NCI-H226 (cell line): ENCODE measurements at places on chromosomes 7 and 10.

DNA sequence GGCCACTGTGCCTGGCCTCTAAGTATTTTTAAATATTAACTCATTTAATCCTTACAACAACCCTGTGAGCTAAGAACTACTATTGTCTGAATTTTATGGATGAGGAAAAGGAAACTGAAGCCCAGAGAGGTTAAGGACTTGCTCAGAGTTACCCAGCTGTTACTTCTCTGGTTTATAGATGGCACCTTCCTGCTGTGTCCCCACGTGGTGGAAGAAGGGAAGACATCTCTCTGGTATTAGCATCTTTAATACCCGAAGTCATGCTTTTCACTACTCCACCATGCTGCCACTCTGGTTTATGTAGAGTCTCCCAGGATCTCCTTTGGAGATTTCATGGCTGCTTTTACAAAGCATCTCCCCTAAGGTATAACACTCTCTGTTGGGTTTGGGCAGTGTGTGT, 105.5 kb upstream of the MKLN1 start:
- no peak for DNase-seq

- no peak for DNase-seq
Measured at GRCh38 chr7:140732416-140732815, 35.9 kb downstream of the NDUFB2 start.

GRCh38 chr10:43211030-43211429, 55.8 kb downstream of the RASGEF1A start:
- DNase-seq = no peak

DNA sequence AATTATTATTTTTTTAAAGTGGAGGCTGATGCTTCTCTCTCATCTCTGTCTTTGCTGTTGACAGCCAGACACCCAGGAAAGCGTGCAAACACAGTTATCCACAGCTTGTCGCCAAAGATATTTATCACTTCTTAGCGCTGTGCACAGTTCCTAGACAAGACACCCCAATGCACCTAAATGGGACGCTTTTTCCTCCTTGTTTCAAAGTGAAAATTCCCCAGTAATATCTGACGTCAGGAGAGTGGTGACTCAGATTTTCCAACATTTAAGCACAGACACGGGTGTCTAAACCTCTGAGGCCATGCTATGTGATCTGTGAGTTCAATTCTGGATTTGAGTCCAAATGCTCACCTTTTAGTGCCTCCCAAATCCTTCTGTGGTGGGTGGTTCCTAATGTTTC, 151.6 kb downstream of the EMX2 start:
- no peak for DNase-seq

DNA sequence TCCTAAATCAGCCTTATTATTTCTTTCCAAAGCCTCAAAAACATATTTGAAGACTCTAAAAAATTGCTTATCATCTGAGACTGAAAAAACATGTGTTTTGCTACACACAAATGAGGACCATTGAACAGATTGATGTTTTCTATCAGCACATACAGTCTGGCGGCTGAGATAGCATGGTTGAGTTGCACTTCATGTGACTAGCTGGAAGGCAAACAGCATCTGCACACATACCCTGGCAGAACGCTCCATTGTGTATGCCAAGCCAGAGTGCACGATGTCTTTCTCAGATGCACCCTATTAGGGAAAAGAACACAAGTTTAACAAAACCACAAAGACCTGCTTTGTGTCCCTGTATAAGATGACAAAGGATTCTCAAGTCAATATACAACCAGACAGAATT, 33.0 kb downstream of the FAM25A start:
- no peak for DNase-seq

- DNase-seq = no peak
Measured at GRCh38 chr7:12235970-12236369, 24.9 kb downstream of the TMEM106B start.

DNA sequence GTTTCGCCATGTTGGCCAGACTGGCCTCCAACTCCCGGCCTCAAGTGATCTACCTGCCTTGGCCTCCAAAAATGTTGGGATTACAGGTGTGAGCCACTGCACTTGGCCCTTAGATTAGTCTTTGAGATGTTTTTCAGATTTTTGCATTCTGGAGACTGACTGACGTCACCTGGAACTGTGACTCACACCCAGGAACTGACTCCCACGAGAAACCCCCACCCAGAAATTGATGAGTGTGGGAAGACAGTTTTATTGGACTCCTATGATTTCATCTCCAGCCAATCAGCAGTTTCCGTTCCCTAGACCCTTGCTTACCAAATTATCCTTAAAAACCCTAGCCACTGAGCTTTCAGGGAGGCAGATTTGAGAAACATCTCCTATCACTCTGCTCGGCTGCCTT, 867.3 kb downstream of the TYW1 start:
- peak; percentile 5 for DNase-seq

- no peak for DNase-seq
Measured at GRCh38 chr10:5002013-5002727, 1.5 kb downstream of the AKR1C2 start.

GRCh38 chr10:283916-284356, 148.7 kb downstream of the ZMYND11 start:
- no peak for DNase-seq

DNA sequence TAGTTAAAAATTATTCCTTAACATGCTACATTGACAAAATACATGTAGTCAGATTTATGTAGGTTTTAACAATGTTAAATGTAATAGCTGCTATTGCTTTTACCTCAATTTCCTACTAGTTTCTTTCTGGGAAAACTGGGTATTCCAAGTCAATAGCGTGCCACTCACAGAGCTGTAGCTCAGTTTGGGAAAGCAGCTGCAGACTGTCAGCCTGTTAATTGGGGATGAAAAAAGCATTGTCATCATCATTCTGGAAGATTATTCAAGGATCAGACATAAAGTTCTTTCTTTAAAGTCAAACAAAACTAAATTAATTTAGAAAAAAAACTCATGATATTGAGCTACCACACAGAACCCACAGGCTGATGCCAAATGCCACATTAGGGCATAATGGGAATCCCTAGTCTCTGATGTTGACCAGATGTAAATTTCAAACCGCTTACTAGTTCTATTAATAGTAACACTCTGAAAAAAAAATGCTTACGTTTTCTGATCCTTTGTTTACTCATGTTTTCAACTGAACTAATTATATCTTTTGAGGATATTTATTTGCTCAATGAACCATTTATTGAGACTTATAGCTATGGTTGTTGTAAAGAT, 19.6 kb upstream of the AGMO start:
- no peak for DNase-seq

DNA sequence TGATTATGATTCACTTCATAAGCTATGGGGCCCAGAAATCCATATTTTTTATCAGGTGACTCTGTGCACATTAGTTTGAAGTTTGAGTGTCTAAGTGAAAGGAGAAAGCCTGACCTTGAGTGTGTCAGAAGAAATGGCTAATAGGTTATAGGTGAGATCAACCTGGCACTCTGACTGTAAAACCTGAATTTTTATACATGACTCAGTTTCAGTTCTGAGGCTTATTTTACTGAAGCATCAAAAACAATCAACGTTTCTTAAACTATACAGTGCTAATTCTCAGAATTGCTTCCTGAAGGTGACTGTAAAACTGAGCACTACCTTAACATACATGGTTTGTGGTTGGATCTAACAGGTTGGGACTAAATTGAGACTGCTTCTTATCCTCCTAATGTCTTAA, 159.4 kb upstream of the AHR start:
- DNase-seq = no peak

GRCh38 chr7:64887756-64888508, 15.1 kb upstream of the ZNF273 start:
- no peak for DNase-seq

GRCh38 chr7:72055426-72055825, 356.7 kb downstream of the CALN1 start:
- DNase-seq = no peak

DNA sequence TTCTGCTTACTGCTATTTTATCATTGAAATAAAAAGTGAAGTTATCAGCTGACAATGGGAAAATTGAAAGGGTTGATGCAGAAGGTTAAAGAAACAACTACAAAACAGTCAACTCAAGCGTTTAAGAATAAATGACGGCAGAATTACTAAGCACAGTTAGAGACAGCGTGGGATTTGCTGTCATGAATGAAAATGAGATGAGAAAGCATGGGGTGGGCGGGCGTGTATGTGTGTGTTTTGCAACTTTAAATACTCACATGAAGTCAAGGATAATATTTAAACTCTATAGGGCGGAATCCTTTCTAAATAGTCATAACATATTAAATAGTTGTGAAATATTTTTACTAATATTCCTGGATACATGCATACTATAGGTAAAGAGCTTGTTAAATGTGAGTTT, 450.8 kb downstream of the ETV1 start:
- no peak for DNase-seq

DNA sequence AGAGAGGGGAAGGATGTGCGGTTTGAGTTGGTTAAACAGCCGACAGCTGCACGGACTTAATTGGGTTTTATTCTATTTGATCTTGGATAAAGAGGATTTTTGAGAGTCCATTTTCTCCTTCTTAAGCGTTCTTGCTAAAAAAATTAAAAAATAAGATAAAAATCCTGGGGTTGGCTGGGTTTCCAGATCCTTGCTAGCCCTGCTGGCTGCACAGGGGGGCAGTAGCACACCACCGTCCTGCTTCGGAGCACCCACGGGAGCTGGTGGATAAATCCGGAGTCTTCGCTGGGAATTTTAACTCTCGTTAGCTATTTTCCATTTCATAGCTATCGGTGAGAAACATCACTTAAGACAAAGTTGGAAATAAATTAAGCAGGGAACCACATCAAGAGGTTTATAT, 792.0 kb downstream of the TYW1 start:
- DNase-seq = no peak

DNA sequence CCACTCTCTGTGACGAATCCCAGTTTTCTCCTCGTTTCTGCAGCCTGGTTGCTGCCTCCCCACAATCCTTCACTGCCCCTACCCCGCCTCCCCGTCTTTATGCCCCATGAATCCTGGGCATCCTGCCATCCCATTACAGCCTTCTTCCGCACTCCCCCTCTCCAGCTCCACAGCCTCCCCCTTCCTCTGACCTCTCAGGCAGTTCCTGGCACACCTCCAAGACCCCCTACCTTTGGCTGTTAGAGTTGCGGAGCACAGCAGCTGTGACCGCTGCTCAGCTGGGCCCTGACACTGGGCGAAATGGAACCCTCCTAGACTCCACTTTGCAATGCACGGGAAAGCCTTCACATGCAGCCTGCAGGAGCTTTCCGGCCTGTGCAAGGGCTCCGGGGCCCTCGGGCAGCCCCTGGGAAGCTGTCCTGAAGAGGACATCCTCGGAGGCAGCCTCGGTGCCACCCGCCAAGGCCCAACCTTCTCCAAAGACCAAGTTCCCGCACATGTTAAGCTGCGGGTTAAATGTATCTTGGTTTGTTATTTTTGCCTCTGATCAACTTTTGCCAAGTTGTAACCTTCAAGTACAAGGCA, 400.7 kb upstream of the MKI67 start:
- no peak for DNase-seq

DNA sequence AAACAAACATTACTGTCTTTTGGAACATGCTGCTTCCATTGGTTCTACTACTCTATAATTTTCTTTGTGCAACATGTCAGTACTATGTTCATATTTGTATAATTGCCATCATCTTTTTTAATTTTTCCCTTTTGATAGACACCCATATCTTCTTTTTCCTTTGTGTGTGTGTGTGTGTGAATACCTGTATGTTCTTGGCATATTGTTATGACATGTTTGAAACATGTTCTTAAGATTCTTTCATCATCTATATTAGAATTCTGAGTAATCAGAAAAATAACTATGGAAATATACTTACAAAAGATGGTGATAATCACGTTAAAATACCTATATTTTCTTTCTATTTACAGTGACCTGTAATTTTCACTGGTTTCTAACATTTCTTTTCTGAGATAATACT, 3.5 kb upstream of the CDK6 start:
- no peak for DNase-seq

GRCh38 chr7:81623251-81623855, 146.5 kb downstream of the HGF start:
- DNase-seq = no peak

DNA sequence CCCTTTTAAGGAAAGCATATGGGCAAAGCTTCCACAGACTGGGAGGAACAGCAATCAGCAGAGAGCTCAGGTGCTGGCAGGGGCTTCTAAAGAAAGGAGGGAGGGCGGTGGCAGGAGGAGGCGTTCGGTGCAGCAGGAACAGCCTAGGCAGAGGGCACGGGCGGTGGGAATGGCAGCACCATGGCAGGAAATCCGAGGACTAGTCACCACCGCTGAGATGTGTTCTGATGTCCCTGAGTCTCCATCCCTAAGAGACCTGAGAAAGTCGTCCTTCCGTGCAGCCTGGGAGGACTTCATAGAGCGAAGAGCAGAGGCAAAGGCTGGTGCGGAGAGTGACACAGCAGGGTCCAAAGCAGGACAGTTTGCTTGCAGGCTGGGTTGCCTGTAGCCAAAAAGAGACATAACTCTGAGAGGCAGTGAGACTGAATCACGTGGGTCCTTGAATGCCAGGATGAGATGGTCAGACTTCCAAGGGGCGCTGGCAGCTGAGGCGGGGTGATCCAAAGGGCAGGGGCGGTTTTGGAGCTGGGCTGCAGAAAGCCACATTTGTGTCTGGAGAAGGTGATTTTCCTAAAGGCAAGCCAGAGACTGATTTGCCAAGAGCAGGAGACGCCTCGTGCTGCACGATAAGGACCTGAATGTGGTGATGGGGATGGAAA, 35.8 kb upstream of the GRID1 start:
- no peak for DNase-seq
